ENCODE measurements at places on chromosomes 4 and X.
A peak's percentile ranks its signal among the peaks of the same experiment; 100 is the strongest.

DNA sequence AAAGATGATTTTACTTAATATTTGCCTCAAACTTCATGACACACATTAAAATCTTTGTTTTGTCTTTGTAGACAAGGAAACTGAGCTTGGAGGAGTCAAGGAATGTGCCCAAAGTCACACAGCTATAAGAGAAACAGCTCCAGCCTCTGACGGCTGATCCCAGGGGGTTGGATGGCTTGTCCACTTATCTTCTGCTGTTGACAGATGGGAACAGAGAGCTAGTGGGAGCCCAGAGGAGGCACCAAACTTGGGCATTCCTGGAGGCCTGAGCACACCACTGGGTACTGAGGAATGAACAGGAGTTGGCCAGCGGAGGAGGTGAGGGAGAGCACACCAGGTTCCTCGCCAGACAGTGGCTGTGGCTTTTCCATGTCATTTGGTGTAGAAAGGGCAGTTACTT lies 56.4 kb upstream of the GPR78 start:
- DNase-seq, result no peak

DNA sequence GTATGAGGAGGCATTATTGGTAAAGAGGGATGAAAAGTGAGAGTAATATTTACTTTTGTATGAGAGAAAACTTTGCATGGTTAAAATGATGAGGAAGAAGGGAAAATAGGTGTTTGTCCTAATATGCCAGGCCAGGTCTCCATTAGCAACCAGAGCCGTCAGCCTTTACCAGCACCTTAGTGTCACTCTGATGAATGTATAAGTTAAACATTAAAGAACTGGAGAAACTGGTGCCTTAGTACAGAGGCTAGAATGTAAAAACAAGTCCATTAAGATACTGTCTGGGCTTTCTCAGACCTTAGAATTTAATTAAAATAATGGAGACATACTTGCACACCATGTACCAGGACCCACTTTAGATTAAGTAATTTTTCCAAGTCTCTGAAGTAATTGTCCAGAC lies 222.3 kb downstream of the FAM47A start:
- no peak for DNase-seq

DNA sequence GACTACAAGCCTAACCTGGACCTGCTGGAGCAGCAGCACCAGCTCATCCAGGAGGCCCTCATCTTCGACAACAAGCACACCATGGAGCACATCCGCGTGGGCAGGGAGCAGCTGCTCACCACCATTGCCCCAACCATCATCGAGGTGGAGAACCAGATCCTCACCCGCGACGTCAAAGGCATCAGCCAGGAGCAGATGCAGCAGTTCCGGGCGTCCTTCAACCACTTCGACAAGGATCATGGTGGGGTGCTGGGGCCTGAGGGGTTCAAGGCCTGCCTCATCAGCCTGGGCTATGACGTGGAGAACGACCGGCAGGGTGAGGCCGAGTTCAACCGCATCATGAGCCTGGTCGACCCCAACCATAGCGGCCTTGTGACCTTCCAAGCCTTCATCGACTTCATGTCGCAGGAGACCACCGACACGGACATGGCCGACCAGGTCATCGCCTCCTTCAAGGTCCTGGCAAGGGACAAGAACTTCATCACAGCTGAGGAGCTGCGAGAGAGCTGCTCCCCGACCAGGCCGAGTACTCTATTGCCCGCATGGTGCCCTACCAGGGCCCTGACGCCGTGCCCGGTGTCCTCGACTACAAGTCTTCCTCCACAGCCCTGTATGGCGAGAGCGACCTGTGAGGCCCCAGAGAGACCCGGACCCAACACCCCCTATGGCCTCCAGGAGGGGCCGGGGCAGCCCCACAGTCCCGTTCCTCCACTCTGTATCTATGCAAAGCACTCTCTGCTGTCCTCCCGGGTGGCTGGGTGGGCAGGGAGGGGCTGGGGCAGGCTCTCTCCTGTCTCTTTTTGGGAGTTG lies 486.2 kb downstream of the TRAM1L1 start:
- no peak for DNase-seq

- DNase-seq, result no peak
Observed at GRCh38 chr4:125765941-125766340, 451.2 kb downstream of the FAT4 start.

DNA sequence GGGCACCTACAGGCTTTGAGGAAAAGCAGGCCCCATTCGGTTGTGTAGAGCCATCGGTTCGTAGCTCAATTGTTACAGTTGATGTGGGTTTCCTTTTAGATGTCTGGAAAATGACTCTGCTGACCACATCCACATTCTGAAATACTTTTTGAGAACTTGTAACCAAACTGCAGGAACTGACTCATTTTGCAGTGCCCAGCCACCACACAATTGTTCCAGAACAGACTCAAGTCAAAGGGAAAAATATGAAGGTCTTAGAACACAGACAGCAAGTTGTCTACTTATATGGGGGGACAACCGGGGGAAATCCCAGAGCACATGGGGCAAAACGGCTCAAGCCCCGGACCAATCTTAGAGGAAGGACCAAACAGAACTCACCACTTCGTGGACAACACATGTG lies 557.6 kb upstream of the DIPK2B start:
- DNase-seq, result no peak

DNA sequence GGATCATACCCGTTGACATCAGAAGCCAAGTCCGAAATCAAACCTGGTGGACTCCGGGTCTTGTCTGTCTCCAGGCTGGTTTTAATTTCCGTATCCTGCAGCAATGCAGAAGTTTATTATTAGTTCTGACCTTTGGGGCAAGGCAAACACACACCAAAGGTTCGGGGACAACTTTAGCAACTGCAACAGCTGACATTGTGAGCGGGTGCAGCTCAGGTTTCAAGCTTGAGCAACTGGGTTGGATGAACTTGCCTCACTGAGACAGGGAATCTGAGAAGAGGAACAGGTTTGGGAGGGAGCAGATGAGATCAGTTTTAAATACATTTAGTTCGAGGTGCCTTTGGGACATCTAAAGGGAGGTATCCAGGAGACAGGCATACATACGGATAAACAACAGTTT lies 110.7 kb downstream of the GNL3L start:
- DNase-seq, result no peak

DNA sequence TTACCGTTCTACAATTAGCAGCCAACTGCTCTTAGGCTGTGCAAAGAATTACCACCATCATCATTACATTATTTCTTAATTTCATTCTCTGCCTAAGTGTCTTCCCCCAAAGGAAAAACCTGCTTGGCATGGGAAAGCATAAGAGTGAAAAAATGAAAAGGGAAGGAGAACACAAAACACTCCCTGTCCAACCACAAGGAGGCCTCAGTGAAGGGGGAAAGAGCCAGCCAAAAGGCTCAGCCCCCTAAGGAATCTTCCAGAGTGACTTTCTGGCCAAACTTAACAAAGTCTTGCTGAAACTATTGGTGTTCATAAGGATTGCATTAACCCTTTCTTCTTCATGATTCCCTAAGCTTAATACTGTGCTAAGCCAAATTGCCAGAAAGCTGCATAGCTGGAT lies 287.4 kb downstream of the SMARCA1 start:
- no peak for DNase-seq

GRCh38 chr4:77031544-77031943 lies 44.2 kb downstream of the CCNI start:
- DNase-seq, result no peak

- DNase-seq, result no peak
Observed at GRCh38 chr4:146450524-146450923, 71.2 kb downstream of the SLC10A7 start.

DNA sequence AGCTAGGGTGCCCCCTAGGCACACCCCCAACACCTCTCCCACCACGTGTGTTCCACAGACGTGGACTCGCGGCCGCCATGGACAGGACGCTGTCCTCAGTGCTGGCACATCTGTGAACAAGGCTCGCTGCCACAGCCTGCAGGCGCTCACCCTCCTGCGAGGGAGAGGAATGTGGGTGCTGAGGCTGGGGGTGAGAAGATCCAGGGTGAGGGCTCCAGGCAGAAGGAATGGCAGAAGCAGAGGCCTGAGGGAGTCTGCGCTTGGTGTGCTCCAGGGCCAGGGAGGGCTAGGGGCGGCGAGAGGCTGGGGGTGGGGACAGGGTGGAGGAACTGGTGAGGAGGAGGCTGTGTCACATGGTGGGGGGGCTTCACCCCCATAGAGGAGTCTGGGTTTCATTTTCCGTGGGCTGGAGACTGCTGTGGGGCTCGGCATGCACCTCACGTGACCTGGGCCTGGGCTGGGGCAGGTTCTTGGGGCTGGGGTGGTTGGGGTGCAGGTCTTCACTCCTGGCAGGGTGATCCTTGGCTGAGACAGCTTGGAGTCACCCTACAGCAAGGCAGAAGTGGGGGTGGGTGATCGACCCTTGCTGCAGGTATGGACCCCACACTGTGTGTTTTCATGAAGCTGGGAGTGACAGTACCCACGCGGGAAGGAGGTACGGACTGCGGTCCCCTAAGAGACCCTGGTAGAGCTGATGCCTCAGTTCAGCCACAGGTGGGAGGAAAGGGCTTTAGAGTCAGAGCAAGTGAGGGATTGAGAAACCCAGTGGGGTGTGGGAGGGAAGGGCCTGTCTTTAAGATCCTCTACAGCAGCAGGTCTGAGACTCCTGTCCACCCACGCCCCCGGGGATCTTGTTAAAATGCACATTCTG lies 103.7 kb downstream of the PSAPL1 start:
- DNase-seq, result no peak

DNA sequence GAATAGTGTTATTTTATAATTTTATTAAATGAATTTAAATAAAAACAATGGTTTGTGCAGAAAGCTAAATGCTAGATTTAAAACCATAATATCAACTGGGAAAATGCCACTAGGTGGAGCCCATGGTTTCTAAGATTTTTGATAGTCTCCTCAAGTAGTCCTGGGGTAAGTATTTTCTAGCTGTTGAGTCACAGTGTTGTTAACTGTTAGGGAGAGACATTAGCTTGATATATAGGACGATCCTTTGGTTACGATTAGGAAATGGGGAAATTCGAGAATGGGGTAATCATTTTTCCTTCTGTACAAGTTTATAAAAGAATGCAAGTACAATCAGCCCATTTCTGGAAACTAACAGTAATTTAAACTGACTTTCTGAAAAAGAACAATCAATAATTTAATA lies 378.4 kb downstream of the ANKRD50 start:
- DNase-seq, result no peak

- no peak for DNase-seq
Observed at GRCh38 chr4:174365018-174365587, 81.4 kb downstream of the CEP44 start.

GRCh38 chr4:82811838-82812341 lies 13.3 kb upstream of the SCD5 start:
- DNase-seq, result no peak

GRCh38 chr4:96003951-96004740 lies 164.3 kb downstream of the PDHA2 start:
- DNase-seq, result no peak

DNA sequence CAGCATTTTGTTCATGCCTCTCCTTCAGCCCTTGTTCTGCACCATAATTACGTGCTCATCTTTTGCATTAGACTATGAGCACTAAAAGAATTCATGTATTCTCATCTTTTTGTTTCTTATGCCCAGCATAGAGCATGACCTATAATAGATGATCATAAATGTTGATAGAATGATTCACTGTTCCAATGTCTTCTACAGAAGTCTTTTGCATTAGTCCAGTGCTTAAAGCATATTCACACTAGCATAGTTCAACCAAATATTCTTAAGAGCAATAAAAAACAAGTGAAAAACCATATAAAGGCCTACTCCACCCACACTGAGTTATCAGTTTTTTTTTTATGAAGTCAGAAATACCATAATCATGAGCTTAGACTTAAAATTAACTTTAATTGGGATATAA lies 36.5 kb upstream of the SLC10A4 start:
- no peak for DNase-seq

- DNase-seq, result no peak
Observed at GRCh38 chr4:164639001-164639400, 114.9 kb upstream of the SMIM31 start.

- DNase-seq, result no peak
Observed at GRCh38 chrX:68695206-68695845, 47.9 kb downstream of the STARD8 start.

DNA sequence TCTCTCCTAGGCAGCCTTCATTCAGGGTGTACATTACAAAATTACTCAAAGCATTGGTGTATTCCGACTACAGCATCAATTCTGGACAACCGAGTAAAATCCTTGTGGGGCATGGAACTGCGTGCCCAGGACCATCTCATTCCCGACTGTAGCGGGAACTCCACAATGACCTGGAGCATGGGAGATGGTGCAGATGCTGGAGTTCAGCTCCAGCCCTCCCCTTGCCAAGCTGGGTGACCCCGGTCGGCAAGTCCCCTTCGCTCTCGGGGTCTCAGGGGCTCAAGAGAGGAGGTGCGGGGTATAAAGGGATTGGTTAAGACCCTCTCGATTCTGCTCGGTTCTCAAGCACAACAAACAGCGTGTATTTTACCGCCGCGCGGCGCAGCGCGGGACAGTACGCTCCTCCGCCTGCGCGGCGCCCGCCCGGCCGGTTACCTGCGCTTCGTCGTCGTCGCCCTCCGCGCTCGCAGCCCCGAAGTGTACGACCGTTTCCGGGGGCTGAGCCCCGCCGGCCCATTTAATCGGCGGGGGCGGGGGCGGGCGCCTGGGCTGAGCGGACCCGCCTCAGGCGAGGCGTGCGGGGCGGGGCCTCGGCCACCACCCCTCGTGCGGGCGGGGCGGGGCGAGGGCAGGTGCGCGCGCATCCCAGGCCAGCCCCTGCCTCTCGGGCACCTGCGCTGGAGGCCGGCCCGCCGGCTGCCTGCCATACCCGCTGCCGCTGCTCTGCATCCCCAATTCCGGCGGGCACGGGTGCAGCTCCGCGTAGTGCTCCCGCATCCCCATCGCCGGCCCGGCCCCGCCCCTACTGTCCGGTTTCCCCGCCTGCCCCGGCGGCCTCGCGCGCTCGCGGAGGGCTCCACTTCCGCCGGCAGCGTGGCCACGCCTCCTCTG lies at the start of gene G6PD:
Gene G6PD, minus strand, starts transcription at position 493 of the 891 bp plus-strand sequence. CDS start 691 bp downstream, outside the sequence.
- peak; percentile 48 for DNase-seq

All from stimulated activated CD4-positive, alpha-beta T cell treated with anti-CD3 and anti-CD28 coated beads, Interleukin-12 subunit alpha, Interleukin-12 subunit beta, amount 100 ng/mL, for 48 hours (primary cell).